BJ (cell line): ENCODE measurements at places on chromosomes 6 and 20. TPM values are rescaled to one million over a fixed set of nuclear protein-coding genes. Genes with fewer than 3 reads are reported as not detected.

The MLIP gene
- not detected in 2 replicates for polyA plus RNA-seq

The FAXC gene
- polyA plus RNA-seq, result 3.8 and 5.1 TPM in 2 replicates

The FAM83D gene
- polyA plus RNA-seq, result 26.6 and 40.1 TPM in 2 replicates

The LIME1 gene
- polyA plus RNA-seq, result 1.7 and 2.5 TPM in 2 replicates

GRCh38 chr20:37414224-37415035, 68.5 kb downstream of the SRC start:
- DNase-seq, result no peak

DNA sequence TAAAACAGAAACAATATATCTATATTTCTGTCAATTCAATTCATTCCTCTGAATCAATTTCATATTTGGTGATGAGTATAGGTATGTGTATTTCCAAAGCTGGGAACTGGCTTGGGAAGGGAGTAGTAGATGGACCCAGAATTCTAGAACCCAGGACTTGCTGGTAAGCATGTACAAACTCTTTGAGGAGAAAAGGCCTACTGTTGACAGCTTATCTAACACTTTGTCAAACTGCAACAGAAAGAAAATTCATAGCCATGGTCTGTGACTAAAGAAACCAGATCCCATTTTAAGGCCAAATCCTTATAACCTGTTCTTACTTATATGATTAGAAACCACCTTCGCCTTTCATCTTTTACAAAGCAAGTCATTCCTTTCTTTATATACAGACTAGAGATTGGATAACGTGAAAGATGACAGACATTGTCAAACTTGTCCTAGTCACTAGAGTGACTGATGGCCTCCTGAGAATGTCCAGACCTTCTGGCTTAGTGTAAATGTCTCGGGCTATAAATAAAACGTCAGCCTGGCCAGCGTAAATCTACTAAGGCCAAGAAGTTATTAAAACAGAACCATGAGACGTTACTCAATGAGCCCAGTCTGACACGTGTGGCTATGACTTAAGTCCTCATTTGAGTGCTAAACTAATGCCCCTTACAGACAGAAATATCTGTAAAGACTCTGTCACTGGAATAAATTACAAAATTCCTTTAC, 152.3 kb downstream of the ALDH8A1 start:
- DNase-seq, result no peak

DNA sequence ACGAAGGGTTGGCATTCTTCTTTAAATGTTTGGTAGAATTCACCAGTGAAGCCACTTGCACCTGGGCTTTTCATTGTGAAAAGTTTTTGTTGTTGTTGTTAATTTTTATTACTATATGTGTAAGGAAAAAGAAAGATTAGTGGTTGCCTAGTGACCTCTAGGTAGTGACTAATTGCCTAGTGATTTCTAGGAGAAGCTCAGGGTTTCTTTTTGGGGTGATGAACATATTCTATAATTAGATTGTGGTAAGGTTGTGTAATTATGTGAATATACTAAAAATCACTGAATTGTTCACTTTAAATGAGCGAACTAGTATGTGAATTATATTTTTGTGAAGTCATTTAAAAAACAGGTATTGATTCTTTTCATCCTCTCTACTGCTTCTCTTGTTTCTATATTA, 123.8 kb upstream of the TMEM170B start:
- no peak for DNase-seq

DNA sequence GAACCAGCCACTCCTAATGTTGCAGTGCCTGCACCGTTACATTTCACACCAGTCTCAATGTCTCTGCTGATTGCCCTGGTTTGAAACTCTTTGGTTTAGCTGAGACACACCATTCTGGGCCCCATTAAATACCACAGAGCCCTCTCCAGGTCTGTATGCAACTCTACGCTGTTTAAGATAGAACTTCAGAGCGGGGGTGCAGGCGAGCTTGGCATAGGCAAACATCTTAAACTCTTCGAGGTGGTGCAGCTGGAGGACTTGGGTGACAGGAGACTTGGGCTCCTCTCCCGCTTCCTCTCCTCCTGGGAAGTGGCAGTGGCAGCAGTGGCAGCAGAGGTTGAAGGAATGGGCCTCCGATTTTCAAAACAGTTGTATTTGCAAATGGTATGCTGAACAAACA, 18.5 kb upstream of the SSR1 start:
- no peak for DNase-seq

GRCh38 chr6:119314885-119315272, 34.7 kb downstream of the MAN1A1 start:
- DNase-seq, result no peak

DNA sequence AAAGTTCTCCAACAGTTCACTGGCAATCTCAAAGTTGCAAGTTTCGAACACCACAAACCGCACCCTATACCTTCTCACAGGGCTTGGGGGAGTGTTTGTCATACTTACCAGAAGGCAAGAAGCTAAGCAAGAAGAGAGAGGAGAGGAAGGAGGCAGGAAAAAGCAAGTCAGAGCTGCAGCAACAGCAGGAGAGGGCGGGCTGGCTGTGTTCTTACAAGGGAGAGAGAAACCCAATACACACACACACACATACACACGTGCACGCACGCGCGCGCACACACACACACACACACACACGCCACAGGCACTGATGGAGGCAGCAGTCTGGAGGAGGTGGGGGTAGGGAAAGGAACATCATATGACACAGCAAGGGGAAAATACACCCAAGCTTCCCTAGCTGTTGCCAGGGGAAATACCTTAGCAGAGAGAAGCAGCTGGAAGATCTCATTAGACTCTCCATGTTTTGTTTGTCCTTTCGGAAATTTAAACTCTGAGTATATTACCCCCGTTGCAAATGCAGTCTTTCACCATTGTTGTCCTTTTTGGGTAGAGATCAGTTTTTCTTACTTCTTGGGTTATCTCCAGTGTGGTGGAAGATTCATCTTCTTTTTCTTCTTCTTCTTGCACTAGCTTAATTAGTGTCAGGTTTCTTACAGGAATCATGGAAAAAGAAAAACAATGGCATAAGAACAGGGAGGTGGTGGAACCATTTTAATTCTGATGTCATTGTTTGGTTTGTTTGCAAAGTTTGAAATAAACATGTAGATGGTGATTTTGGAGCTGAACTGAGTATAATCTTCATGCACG, at the start of gene TXLNB:
TXLNB (minus strand) TSS at position 186 of the 807 bp plus-strand sequence. CDS start 3,099 bp downstream, outside the sequence.
- peak; percentile 48 for DNase-seq

DNA sequence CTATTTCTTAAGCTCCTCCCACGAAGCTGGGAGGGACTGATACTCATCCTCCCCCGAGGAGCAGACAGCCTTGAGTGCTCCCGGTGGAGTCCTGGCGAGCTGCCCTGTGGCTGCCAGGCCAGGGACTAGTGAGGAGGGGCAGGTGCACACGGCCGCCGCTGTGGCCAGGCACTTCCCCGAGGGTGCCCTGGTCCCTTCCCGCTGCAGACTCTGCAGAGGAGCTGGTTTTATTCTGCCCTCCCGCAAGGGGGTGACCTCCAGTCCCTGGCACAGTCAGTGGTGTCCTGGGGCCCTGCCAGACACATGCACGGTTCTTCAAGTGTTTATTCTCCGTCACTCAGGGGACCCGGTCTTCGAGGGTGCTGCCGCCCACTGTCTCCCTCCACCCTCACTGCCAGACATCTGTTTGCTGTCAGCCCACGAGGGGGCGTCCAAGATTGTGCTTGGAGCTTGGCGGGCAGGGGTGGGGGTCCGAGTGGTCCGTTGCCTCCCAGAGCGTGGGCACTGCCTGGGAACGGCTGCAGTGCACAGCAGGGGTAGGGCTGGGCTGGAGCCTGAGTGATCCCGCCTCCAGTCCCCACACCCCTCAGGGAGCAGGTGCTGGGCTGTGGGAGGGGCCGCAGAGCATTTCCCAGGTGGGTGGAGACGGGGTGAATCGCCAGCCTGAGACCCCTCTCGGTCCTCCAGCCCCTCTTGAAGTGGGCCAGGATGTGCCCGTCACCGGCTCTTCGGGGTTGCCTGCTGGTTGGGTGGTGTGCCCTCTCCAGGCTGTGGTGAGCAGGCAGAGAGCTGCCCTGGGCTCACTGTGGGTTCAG, 3.1 kb upstream of the CABLES2 start:
- no peak for DNase-seq

DNA sequence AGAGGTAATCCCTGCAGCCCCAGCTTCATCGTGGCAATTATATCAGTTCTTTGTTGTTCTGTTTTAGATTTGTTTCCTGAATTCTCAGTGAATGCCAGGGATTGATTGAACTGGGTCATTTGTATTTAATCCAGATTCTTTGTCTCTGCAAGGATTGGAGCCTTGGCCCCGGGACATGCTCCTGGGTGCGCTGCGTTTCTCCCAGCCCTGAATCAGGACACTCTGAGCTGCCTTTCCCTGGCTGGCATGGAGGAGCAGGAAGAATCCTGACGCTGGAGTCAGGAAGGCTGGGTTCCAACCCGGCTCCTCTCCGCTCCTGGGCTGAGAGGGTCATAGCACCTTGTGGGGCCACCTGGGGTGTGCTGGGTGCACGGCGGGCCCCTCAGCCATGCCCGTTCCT, 545.6 kb downstream of the QKI start:
- DNase-seq, result no peak

- DNase-seq, result no peak
Measured at GRCh38 chr6:87151781-87152525, 3.4 kb upstream of the ZNF292 start.

DNA sequence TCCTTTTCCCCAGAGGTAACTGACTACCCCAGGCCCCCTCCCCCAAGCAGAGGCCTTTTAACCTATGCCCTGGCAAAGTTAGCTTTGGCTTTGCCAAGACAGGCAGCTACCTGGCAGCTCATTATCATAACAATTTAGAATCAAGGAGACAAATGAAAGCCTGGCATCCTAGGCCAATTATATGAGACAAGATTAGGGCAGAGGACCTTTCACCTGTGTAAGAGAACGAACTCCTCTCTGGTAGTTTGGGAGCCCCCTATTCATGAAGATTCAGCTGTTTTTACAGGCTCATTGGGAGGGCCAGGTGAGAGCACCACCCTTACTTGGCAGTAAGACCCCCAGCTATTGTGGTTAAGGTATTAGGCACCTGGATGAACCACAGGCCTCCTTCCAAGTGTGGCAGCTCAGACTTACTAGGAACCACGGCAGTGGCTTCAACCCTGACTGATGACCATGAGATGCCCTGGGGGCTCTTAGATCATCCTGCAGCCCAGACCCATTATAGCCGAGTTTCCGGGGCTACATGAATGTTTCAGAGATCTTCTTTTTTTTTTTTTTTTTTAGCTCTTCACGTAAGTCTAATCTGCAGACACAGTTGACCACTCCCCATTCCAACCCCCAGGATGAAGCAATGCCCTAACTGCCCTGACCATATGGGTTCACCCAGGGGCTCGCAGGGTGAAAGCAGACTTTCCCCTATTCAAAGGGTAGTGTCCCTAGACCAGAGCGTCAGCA, 56.2 kb downstream of the RAB44 start:
- DNase-seq, result no peak

DNA sequence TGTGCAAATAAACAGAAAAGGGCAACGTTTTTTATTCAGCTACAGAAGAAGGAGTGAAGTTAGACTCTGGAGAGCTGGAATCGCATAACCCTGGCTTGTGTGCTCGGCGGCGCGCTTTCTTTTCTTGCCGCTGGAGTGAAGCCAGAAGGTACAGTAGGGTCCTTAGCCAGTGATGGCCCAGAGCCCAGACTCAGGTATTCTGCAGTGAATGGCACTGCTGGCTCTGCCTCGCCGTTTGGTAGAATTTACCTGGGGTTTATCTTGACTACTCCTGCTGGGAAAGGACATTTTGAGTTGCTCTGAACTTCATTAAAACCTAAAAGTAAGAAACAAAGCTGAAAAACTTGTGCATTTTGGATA, 56.9 kb upstream of the TIAM2 start:
- DNase-seq, result no peak

DNA sequence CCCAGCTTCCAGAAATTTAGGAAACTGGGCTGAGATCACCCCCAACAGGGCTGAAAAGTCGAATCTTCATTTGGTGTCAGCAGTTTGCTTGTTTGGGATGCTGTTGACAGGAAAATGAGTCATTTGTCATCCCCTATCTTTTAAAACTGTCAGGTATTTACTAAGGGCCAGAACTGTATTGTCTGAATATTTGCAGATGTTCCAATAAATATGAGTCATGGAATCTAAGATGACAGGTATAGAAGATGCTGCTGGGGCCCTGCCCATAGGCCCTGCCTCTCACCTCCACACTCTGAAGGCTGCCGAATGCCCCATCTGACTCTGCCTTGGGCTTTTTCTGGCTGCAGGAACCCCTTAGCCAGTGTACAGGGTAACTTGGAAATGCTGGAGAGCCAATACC, 3.9 kb downstream of the ETV7 start:
- DNase-seq, result no peak

DNA sequence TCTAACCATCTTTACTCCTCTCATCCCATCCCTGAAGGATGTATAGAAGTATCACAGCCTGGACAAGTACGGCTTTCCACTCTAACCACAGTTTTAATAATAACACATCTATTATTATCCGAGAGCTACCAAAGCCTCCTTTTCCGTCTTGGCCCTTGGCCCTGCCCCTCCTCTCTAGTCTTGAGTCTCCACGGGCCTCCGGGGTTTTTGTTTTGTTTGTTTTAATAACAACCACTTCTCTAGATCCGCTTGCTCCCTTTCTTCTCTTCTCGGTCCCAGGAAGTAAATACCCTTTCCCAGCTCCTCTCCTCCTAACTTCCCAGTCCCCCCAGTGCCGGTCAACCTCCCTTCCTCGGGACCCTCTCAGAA, 661 bp downstream of the LCA5 start:
- no peak for DNase-seq
